Activated naive CD4-positive, alpha-beta T cell treated with Interleukin-2 at 50 U/mL for 16 hours (primary cell): ENCODE measurements at places on chromosomes 1 and 21.

GRCh38 chr1:151005729-151006319 lies 878 bp downstream of the MINDY1 start:
- no peak for DNase-seq

DNA sequence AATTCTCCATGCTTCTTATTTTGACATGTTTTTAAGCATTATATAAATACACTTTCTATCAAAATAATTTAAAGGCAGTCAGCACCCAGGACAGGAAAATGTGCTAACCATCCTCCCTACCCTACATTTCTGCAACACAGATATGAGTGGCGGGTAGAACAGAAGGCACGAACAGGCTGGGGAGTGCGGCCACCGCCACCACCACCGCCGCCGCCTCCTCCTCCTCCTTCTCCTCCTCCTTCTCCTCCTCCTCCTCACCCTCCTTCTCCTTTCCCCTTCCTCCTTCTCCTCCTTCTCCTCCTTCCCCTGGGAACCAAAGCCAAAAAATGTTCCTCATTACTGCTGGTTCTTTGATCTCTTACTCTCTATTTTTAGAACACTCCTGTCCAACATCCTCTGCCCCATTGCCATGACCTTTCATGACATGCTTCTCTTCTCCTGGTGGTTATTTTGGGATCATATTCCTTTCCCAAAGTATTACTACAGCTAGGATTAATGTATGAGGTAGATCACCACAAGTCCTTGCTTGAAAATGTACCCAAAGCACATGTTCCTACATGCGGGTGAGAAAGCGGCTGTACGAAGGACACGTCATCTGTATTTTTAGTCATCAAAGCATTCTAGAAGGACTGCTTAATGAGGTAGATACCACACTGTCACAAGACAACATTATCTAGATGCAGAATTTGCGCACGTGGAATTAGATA lies 24.5 kb upstream of the CCN1 start:
- no peak for DNase-seq

GRCh38 chr1:72140222-72140621 lies 142.1 kb downstream of the NEGR1 start:
- no peak for DNase-seq

GRCh38 chr1:223872308-223872901 lies 26.7 kb upstream of the TP53BP2 start:
- DNase-seq: no peak

- no peak for DNase-seq
Observed at GRCh38 chr1:201266774-201267173, 16.5 kb upstream of the PKP1 start.

GRCh38 chr1:156550346-156550745 lies 22.0 kb downstream of the IQGAP3 start:
- DNase-seq: no peak
